Stimulated activated memory B cell treated with anti-CD40 and anti-IgM and Interleukin-4, amounts not matched to agents 10 μg/mL and 1 μg/mL and 100 μg/mL, for 72 hours (primary cell): ENCODE measurements at places on chromosomes 6 and 20.

GRCh38 chr6:164947164-164947563 is 362.2 kb downstream of the C6orf118 start:
- H3K4me1 ChIP-seq = no peaks in the 10 kb centered on the region
- H3K36me3 ChIP-seq = no peaks in the 10 kb centered on the region
- no peak overlapping the region for H3K4me3 ChIP-seq
- H3K27ac ChIP-seq = no peak overlapping the region
- H3K27me3 ChIP-seq = no peaks in the 10 kb centered on the region

GRCh38 chr6:128606611-128607010 is 86.2 kb upstream of the PTPRK start:
- no peaks in the 10 kb centered on the region for H3K4me1 ChIP-seq
- ATAC-seq = no peak
- H3K27me3 ChIP-seq = no peaks in the 10 kb centered on the region
- no peak overlapping the region for H3K4me3 ChIP-seq
- no peaks in the 10 kb centered on the region for H3K36me3 ChIP-seq
- no peak overlapping the region for H3K27ac ChIP-seq

DNA sequence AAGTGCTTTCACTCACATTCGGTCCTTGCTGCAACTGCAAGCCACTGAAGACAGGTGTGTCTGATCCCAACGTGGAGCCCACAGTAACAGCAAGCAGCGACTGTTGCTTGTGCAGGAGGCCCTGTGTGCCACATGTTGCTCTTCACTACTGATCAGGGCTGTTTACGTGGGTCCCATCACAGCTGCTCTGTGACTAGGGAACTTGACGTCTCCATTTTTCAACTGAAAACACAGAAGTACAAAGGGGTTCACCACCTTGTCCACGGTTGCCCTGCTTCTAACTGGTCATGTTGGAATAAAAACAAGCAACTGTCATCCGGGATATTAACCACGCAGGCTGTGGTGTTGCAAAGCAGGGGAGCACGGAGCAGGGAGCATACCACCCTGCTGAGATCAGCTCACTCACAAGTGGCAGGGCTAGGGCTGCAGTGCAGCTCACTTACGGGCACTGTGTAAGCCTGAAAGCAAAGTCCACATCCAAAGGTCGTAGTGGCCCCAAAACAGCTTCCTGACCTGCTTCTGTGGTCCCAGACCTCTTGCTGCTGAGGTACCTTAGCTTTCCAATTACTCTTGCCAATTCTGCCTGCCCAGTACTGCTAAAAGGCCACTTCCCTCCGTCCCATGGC is 105.8 kb upstream of the DUSP22 start:
- no peaks in the 10 kb centered on the region for H3K36me3 ChIP-seq
- no peak overlapping the region for H3K4me3 ChIP-seq
- no peak overlapping the region for H3K27ac ChIP-seq
- ATAC-seq = no peak

GRCh38 chr6:32974016-32974333 is 5.6 kb downstream of the BRD2 start:
- peaks cover 45% of the 10 kb centered on the region for H3K4me1 ChIP-seq
- no peaks in the 10 kb centered on the region for H3K27me3 ChIP-seq
- H3K27ac ChIP-seq = peak overlapping the region; percentile 99
- H3K36me3 ChIP-seq = peaks cover 95% of the 10 kb centered on the region
- no peak for ATAC-seq
- H3K4me3 ChIP-seq = peak overlapping the region; percentile 89

DNA sequence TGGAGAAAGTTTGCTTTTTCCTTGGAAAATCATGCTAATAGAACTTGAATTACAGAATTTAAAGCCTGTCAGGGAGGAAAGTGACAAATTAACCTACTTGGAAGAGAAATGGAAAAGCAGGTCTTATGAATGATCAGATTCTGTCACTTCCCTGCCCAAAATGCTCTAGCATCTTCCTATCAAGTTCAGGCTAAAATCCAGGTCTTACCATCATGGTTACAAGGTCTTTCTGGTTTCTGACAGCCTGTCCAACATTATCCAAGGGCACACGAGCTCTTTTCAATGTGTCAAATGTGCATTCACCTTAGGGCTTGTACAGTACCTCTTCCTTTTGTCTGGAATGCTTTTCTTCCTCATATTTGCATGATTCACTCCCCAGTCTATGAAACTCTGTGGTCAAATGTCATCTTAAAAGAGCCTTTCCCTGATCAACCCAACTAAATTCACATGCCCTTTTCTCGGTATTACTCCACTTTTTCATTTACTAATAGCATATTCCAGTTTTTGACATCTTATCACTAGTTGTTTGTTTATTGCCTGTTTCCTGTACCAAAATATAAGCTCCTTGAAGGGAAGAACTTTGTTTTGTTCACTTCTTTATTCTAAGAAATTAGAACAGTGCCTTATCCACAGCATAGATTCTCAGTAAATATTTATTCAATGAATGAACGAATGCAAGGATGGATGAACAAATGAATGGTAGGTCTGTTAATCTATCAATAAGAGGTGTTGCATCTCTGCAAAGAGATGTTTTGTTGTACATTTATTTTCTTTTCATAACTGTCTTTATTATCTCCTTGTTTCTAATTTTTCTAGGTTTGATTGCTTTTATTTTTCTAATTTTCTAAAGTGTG is 139.5 kb downstream of the BCAS1 start:
- H3K36me3 ChIP-seq = no peaks in the 10 kb centered on the region
- peak overlapping the region; percentile 96 for H3K27ac ChIP-seq
- no peaks in the 10 kb centered on the region for H3K27me3 ChIP-seq
- H3K4me1 ChIP-seq = peaks cover 91% of the 10 kb centered on the region

DNA sequence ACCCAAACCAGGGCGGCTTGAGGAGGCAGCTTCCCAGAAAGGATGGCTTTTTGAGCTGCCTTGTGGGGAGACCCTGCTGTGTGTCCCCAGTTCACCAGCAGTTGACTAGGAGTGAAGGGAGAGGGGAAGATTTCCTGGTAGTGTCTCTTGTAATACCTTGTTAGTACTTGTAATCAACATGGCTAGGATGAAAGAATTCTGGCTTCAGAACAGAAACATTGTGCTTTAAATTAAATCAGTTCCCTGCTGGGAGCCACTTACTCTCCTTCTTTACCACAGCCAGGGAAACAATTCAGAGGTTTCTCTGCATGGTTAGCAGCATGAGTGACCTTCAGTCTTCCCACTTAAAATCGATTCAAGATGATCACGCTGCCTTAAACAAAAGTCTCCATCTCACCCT is 525.4 kb upstream of the ID4 start:
- H3K36me3 ChIP-seq = no peaks in the 10 kb centered on the region
- H3K4me3 ChIP-seq = no peak overlapping the region
- H3K27me3 ChIP-seq = no peaks in the 10 kb centered on the region
- H3K4me1 ChIP-seq = no peaks in the 10 kb centered on the region
- ATAC-seq = no peak

- peaks cover 41% of the 10 kb centered on the region for H3K4me1 ChIP-seq
- H3K36me3 ChIP-seq = no peaks in the 10 kb centered on the region
- peak; percentile 79 for ATAC-seq
- H3K27me3 ChIP-seq = peaks cover 8% of the 10 kb centered on the region
- peak overlapping the region; percentile 22 for H3K4me3 ChIP-seq
- peak overlapping the region; percentile 76 for H3K27ac ChIP-seq
Observed at GRCh38 chr6:6392214-6393068, 72.0 kb upstream of the F13A1 start.

DNA sequence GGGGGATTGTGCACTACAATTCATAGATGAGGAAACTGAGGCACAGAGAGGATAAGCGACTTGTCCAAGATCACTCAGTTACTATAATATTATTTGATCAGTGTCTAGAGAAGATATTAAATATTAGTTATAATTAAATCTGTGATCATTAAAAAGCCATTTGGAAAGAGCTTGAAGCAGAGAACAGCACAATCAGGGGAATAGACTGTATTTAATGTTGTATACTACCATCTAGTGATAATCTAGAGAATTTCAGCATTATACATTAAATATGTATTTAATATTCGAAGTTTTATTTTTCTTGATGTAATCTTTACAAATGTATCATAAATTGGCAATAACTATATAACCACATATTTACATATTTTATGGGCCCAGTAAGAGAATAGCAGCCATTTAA is 20.1 kb upstream of the MTCL3 start:
- no peak overlapping the region for H3K4me3 ChIP-seq
- ATAC-seq = no peak
- H3K4me1 ChIP-seq = no peaks in the 10 kb centered on the region
- no peaks in the 10 kb centered on the region for H3K36me3 ChIP-seq
- H3K27ac ChIP-seq = no peak overlapping the region

- no peak for ATAC-seq
- peaks cover 78% of the 10 kb centered on the region for H3K4me1 ChIP-seq
- H3K27ac ChIP-seq = peak overlapping the region; percentile 78
- no peaks in the 10 kb centered on the region for H3K27me3 ChIP-seq
Observed at GRCh38 chr6:25008707-25009392, 73.1 kb upstream of the RIPOR2 start.
